Stimulated activated CD8-positive, alpha-beta memory T cell treated with anti-CD3 and anti-CD28 coated beads, Interleukin-15, amount 100 ng/mL, for 1 hour (primary cell): ENCODE measurements at places on chromosomes 5 and 9.

DNA sequence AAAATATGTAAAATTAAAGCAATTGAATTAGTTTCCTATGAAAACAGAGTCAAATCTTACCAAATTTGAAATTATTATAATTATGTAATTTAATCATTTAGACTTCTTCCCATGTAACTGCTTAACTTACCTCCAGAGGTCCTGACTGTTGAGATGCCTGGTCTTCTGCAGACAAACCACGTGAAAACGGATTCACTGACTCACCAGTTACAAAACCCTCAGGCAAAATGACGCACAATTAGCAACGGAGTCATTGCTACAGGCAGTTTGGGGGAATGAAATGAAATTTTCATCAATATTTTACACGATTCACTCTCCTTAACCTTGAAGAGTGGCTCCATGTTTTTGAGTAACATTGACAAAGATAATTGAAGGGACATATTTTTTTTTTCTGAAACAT, 460.8 kb downstream of the MTRR start:
- no peak for DNase-seq

- no peak for DNase-seq
These were observed 120.8 kb upstream of the SLC27A6 start for GRCh38 chr5:128844354-128844923.

- DNase-seq, result no peak
These were observed 53.3 kb upstream of the PSD2 start for GRCh38 chr5:139742173-139742903.

DNA sequence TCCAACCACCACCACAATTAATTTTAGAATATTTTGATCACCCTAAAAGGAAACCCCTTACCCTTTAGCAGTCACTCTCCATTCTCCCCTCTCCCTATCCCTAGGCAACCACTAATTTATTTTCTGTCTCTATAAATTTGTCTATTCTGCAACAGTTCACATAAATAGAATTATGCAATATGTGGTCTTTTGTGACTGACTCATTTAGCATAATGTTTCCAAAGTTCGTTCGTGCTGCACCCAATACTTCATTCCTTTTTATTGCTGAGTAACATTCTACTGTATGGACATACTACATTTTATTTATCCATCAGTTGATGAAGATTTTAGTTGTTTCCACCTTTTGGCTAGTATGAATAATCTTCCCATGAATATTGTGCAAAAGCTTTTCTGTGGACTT, 18.2 kb upstream of the CDC20B start:
- DNase-seq, result no peak
